Activated CD8-positive, alpha-beta memory T cell treated with anti-CD3 and anti-CD28 coated beads for 48 hours (primary cell): ENCODE measurements at places on chromosomes 7 and 10.

- no peak for DNase-seq
Observed at GRCh38 chr10:49781247-49781646, 19.1 kb upstream of the OGDHL start.

DNA sequence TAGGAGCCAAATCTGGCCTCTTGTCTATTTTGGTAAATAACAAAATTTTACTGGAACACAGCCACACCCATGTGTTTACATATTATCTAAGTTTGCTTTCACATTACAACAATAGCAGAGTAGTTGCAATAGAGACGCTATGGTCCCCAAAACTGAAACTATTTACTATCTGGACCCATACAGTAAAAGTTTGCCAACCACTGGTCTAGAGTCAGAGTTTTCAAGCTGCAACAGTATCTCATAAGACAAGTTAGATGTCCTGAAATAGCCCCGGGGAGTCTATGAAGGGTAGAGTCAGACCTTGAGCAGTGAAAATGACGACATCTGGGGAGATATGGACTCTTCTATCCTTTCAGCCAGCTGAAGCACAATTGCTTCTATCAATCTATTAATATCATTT lies 74.2 kb downstream of the CTNNA3 start:
- no peak for DNase-seq

DNA sequence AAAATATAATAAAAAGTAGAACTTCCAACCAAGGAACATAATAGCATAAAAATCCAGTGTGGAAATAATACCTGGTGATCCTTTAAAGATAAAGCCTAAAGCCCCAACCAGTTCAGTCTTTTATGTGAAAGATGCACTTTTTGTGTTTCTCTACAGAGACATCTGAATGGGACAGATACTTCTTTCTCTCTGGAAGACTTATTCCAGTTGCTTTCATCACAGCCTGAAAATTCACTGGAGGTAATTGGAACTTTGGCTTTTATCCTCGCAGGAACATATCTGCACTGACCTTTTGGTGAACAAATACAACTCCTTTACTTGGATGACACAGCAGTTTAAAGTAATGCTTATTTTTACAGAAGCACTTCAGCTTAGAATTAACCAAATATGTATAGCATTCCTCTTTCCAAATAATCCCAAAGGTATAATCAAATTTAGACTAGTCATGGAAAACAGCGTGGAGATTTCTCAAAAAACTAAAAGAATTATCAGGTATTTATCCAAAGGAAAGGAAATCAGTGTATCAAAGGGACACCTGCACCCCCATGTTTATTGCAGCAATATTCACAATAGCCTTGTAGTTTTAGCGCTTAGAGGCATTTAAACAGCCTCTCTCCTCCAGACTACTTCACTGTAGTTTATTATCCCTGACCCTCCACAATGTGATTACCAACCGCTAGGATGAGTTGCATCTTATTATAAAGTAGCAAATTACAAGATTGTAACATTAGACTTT lies 16.8 kb downstream of the HNRNPA2B1 start:
- no peak for DNase-seq

DNA sequence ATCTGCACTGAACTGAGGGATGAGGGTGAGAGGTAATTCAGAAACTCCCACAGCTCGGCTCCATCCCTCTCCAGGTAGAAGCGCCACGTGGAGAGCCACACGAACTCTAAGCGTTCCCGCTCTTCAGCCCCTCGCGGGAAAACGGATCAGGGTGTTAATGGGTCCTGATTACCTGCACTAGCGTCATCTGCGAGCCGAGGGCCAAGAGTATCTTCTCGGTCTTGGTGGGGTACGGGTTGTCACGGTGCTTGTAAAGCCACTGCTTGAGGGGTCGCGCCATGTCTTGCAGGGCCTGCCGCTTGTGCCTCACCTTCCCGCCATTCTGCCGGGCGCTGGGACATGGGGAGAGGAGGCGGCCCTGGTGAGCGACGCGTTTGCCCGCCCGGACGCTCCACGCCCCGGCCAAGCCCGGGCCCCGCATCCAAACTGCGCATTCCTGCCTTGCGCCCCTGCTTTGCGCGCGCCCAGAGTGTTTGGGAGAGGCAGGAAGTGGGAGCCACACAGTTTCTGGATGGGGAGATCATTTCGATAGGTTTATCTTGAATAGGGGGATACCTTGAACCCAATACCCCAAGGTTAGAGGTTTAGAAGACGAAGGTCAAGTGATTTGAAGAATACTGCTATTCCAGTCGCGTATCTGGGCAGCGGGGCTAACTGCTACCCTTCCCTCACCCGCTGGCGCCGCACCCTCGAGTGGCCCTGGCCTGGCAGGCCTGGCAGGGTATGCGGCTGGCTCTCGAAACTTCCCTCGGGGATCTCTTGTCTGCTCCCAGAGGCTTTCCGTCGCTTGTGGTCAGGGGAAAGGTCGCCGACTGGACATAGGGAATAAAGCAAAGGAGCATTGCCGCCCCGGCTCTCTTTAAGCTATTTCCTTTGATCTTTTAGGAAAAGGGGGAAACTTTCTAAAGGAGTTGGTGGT lies 4.2 kb downstream of the MKX start:
- DNase-seq, result no peak

GRCh38 chr7:138866353-138866752 lies 68.4 kb upstream of the ATP6V0A4 start:
- no peak for DNase-seq

DNA sequence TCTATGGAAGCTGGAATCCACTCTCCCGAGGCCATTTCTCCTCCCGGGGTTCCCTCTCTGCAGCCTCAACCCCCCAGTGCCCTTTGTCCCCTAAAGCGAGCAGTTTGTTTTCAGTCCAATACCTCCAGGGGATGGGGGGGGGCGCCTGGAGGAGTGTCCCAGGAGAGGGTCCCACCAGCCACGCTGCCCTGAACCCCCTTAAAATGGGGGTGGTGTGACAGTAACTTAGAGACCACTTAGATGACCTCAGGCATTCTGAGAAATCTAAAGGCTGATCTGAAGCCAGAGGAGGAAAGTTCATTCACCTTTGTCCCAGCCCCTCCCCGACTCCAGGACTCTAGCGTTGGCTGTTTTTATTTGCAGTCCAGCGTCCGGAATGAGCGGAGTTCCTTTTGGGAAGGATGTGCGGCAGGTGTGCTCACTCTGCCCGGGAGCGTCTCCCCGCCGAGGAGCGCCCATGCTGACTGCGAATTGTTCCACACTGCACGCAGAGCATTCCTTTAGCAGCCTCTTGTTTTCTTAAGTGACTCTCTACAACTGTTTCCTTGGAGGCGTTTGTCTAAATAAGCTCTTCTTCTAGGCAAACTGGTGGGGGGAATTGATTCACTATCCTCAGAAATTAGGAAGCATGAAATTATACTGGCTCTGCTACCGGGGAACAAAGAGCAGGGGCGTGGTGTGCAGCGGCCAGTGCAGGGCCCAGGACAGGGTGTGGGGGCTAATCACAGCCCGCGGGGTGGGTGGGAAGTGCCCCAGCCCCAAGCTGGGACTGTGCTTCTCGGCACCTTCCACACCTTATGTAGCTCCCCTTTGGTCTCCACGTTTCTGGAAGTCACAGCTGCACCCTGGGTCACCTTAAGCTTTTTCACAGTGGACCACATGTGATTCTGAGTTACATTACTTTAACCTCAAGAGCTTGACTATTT lies 46.3 kb downstream of the SYPL1 start:
- no peak for DNase-seq

DNA sequence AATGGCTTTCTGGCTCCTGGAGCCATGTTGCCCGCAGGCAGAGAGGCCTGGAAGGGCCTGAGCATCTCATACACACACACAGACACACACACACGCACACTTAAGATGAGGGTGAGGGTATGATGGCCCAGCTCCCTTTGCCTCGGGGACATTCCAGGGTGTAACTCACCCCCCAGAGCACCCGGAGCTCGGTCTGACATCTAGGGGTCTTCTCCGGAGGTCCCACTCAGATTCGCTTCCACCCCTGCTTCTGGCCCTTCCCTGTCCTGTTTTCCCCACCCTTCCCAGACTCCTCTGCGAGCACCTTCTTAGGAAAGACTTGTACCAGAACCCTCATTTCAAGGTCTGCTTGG lies 304.4 kb downstream of the GRID1 start:
- DNase-seq, result no peak

- no peak for DNase-seq
Observed at GRCh38 chr10:63241841-63242281, 108.7 kb downstream of the NRBF2 start.

DNA sequence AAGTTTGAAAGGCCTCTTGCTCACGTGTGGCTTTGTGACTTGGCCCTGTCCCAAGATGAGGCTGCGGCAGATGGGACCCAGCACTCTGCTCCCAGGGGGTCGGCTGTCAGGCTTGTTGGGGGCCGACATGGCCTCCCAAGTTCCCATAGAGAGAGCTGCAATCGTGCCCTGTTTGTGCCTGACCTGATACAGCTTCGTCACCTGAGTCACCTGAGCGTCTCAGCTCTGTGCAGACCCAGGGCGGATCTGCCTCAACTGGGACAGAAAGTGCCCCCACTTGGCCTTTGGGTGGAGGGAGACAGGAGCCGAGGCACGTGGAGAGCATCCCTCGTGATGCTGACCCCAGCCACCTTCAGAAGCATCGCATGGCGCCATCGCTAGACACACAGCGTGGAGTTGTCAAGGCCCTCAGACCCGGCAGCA lies 21.7 kb downstream of the PAPOLB start:
- no peak for DNase-seq

DNA sequence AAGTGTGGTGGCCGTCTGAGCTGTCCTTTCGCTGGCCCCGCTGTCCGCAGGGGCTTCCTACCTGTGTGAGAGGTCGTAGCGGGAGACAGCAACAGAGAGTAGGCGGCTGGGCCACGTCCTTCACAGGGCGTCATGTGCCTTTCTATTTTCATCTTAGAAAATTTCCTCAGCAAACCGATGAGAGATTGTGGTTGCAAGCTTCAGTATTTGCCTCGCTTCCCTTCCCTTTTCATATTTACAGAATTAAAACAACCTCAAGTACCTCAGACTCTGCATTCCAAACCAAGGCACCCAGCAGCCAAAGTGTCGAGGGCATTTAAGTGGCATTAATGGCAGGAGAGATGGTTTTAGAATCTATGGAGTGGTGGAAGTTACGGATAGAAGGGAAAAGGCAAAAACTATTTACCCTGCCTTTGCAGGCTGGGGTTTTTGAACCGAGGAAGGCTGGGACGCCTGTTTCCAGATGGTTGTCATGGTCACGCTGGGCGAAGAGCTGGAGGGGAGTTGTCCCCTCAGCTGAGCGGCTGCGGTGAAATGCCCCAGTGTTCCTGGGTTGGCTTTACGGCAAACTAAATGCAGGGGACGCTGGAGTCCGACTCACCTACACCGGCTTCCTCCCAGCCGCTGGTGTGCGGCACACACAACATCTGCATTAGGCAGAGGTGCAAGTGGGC lies 41.9 kb downstream of the WIPI2 start:
- DNase-seq, result no peak

DNA sequence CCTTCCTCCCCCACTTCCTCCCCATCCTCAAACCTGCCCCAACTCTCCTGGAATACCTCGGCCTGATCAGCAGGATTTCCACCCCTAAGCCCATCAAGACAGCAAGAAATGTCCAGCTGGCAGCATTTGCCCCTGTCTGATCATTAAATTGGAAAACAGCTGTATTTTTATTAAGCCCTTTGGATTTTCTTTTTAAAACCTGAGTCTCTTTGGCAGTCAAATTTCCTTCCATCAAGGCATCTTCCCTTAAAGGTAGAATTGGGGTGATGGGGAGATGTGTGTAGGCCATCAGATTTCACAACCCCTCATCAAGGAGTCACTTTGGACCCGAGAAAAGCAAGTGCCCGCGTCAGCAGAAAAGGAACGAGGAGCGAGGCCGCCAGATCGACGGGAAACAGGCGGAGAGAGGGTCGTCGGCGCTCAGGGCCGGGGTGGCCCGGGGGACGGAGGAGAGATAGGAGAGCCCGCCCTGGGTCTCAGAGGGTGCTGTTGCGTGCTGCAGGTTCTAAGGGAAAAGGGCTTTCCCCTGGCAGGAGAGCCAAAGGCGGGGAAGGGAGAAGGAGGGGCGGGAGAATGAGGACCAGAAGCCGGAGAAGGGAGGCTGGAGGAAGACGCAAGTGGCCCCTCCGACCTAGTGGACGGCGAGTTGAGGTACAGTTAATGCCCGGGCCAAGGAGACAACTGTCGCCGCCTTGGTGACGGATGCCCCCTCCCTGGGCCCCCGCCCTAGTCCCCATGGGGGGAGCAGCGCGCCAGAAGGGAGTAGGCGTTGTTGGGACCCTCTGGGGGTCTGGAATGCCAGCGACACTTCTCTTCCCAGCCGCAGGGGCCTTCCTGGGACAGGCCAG lies 11.5 kb upstream of the GATA3 start:
- no peak for DNase-seq

DNA sequence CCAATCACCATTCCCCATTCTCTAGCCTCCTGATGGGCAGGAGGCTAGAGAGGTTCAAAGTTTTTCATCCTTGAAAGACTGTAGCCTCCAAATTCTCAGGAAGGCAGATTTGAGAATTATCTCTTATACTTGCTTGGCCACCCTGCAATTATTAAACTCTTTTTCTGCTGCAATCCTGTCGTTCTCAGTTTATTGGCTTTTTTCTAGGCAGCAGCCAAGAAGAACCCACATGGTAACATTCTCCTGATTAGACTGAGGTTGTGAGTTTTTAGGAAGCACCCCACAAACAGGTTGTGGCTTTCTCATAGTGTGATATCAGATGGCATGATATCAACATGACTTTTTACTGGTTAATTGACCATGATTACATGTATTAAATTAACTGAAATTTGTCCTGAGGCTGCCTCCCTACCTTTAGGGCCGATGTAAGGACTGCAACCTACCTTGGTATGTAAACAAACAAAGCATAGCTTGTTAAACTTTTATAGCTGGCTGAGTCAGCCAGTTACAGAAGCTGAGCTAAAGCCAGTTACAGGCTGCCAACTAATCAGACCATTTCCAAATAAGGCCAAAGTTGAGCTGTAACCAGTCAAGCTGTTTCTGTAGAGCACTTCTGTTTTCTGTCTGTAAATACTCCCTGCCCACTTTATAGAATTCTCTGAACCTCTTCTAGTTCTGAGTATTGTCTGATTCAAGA lies 3.2 kb upstream of the ZNF248 start:
- no peak for DNase-seq

GRCh38 chr10:11149807-11150141 lies 132.1 kb downstream of the CELF2 start:
- no peak for DNase-seq

- no peak for DNase-seq
Observed at GRCh38 chr7:101671371-101672356, 42.6 kb upstream of the MYL10 start.

- DNase-seq, result no peak
Observed at GRCh38 chr7:50227726-50228125, 76.8 kb upstream of the IKZF1 start.

DNA sequence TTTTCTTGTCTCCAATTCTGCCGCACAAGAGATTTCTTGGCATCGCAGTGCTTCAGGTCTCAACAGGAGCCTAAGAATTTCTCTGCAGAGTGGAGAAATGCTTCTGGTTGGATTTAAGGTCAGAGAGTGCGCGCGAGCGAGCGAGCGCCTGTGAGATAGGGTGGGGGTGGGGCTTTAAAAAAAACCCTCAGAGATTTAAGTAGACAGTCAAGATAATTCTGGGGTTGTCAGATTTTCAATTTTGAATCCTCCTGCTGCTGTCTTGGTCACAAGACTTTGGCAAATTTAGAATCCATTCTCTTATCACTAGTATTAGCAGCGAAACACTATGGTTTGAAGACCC lies 49.7 kb downstream of the CPEB3 start:
- no peak for DNase-seq
